ENCODE measurements at places on chromosomes 11 and 22.

GRCh38 chr11:64376071-64376470 lies 17.1 kb downstream of the RPS6KA4 start:
- no peak for DNase-seq

GRCh38 chr11:77172666-77172982 lies 44.6 kb downstream of the MYO7A start:
- DNase-seq: no peak

DNA sequence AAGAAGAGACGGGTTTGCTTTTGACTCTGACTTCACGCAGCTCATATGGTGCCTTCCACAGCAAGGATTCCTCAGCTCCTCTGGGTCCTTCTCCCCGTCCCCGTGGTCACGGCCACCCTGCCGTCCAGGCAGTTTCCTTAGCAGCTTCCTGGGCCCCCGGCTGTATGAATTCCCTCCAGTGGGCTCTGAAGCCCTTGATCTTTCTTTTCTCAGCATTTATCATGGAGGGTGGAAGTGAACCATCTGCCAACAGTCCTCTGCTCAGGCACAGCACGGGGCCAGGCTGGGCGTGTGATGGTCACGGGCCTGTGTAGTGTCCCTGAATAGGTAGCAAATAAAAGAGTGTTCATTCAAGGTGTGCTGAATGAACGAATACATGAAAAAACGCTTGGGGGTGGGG lies 782.4 kb downstream of the BRD1 start:
- DNase-seq: no peak

DNA sequence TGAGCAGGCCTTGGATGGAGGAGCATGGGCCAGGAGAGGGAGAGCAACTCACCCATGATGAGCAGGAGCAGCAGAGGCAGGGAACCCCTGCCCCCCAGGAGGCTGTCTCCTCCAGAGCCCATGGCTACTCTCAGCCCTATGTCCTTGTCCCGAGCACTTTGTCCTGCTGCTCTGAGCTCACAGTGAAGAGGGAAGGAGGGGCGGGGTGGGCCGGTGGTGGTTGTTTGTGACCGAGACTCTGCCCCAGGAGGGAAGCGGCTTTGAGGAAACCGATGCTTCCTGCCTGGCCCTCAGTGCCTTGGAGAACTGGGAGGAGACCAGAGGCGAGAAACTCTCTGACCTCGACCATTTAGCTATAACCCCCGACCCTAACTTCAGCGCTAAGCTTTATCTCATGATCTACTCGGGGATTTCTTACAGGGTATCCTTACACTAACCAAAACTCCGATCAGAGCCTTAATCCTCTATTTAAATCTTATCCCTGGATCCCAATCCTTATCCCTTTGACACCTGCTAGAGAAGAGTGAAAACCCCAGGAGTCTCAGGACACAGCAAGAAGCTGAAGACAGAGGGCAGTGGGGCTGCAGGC lies at the start of gene ROBO4:
Gene ROBO4 (minus strand): TSS at position 192 of the 589 bp plus-strand sequence. CDS start 70 bp downstream, at position 122.
- DNase-seq: no peak

DNA sequence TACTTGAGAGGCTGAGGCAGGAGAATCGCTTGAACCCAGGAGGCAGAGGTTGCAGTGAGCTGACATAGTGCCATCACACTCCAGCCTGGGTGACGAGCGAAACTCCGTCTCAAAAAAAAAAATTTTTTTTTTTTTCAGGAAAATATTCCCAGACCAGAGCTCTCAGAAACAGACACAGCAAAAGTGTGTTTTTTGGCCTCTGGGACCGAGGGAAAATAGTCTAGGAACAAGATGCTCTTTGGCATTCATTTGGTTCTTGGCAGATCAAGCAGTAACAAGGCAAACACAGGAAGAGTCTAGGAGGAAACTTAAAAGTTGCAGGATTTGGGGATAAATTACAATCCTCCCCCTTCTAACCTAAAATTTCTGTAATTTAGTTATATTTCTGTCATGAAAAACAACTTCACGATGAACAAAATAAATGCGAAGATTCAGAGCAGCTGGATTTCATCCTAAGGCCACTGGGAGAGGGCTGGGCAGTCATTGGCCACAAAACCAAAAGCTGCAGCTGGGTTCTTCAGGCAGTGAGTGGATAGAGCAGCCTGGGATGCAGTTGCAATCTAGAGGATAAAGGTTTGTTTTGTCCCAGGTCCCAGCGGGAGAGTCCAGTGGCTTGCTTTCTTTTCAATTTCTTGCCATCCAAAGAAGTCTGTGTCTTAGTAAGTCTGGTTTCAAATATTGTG lies 19.7 kb downstream of the ATG16L2 start:
- no peak for DNase-seq

GRCh38 chr11:221998-222789 lies 13.9 kb downstream of the SIRT3 start:
- no peak for DNase-seq

- DNase-seq: no peak
Measured at GRCh38 chr11:81892770-81893635, 840.7 kb downstream of the FAM181B start.

- no peak for DNase-seq
Measured at GRCh38 chr11:8339592-8340022, 75.9 kb upstream of the LMO1 start.

- DNase-seq: no peak
Measured at GRCh38 chr11:118060869-118061268, 16.0 kb upstream of the TMPRSS4 start.

DNA sequence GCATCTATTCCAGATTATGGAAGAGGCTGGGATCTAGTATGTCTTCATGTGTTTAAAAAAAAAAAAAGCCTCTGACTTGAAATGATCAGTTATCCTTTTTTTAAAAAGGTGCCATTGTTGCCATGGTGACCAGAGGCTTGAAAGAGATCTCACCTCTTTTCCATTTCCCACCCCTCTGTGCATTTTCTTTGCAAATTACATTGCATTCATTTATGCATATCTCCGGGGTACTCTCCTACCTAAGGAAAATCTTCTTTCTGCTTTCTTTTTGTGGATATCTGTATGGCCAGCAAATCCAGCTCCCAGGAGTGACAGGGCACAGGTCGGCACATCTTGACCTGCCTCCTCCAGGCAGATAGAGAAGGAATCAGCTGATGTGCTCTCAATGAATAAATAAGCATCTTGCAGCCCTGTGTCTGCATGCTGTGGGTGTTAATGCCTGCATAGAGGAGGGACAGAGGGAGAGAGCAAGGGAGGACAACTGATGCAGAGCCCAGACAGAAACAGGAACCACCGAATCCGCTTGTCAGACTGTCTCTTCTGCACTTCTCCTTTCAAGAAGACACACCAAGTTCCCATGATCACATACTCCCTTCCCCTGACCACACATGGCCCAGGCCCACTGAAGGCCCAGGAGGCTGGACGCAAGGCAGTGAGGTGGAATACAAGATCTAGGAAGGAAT lies 50.9 kb downstream of the CWC15 start:
- no peak for DNase-seq

GRCh38 chr11:96339706-96340554 lies 3.1 kb downstream of the MAML2 start:
- DNase-seq: no peak

Measured in stimulated activated CD4-positive, alpha-beta T cell treated with anti-CD3 and anti-CD28 coated beads, Interleukin-1b, Interleukin-23, amount 100 ng/mL, for 1 hour (primary cell).